ENCODE measurements at places on chromosomes 6 and 20.

DNA sequence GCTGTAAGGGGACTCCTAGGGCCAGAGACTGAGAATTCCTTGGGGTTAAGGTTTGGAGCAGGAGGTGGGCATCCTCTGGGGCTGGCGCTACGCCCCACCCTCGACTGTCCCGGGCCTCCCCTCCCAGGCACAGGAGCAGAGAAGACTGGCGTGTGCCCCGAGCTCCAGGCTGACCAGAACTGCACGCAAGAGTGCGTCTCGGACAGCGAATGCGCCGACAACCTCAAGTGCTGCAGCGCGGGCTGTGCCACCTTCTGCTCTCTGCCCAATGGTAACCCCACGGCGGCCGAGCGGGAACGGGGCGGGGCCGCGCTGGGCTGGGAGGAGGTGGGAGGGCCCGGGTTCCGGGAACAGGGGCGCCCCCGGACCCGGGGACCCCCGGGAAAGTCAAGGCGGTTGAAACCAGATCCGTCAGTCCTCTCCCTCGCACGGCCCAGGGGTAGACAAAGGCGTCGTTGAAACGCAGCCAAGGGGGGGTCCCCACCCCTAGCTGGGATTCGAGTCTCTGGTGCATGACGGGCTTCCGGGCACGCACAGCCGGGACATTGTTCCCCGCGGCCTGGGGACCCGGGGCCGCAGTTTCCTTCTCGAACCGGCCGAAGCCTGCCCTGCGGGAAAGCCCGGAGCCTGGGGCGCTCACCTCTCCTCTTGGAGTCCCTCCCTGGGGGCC is 844 bp downstream of the WFDC2 start:
- DNase-seq: no peak

- no peak for DNase-seq
Measured at GRCh38 chr6:139028215-139028657, 309 bp upstream of the ABRACL start.

DNA sequence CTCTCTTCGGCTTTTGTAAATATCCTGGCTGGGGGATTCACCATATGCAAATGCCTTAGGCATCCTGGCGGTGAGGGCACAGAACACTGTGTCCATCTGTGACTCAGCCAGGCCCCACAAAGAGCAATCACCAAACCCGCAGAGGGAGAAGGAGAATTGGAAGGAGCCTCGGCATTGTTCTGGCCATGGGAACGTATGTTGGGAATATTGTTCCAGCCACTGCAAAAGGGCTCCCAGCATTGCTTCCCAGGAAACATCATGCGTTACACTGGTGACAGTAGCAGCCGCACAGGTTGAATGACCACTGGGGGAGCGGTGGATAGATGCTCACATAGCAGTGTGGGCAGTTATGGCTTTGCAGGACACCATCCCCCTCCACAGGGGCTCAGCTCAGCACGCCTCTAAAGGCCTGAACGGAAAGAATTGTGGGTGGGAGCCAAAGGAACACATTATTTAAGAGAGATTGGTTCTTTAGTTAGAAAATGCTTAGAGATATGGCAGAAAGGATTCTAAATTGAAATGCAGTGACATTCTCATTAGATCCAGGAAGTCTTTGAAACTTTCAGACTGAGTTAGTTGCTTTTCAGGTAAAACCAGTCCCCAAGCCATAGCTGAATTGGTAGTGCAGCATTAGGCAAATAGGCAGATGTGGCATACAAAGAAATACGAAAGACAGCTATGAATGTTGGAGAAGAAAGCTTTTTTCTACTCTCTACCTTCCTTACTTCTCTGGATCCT is 104.3 kb downstream of the RNF144B start:
- no peak for DNase-seq

GRCh38 chr6:73250016-73250415 is 13.0 kb downstream of the KHDC1 start:
- DNase-seq: no peak

DNA sequence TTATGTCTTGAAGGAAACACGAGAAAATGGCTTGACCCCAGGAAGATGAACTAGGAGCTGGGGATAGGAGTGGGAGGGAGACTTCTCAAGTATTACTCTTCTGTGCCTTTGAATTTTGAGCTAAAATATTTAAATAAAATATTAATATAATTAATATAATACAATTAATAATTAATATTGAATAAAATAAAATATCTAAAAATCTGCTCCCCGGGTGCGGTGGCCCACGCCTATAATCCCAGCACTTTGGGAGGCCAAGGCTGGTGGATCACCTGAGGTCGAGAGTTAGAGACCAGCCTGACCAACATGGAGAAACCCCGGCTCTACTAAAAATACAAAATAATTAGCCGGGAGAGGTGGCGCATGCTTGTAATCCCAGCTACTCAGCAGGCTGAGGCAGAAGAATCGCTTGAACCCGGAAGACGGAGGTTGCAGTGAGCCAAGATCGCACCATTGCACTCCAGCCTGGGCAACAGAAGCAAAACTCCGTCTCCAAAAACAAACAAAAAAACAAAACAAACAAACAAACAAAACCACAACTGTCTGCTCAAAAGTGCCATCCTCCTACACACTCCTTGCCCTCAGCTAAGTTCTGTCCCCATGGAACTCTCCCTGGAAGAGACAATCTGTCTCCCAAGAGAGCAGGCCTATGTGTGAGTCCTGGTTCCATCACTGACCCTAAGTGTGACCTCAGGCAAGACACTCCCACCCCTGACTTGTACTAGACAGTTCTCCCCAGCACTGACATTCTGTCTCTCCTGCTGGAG is 13.7 kb upstream of the TRIB3 start:
- DNase-seq: no peak

- DNase-seq: no peak
Measured at GRCh38 chr6:119960456-119960855, 610.9 kb upstream of the MAN1A1 start.

DNA sequence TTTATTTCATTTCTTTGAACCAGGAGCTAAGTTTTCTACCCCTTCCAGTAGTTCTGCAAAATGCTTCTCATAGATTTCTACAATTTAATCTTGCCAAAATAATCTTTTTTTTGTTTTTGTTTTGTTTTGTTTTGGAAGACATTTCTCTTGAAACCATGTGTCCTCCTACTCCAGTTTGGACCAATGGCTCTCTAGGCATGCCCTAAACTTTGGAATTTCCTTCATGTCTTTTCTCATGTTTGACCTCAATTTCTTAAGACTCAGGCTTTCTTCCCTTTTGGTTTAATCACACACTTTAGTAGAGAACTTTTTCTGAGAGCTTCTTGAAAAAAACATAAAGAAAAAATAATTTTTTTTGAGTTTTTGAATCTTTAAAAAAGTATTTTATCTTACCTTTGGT is 173.8 kb downstream of the GJA1 start:
- no peak for DNase-seq

DNA sequence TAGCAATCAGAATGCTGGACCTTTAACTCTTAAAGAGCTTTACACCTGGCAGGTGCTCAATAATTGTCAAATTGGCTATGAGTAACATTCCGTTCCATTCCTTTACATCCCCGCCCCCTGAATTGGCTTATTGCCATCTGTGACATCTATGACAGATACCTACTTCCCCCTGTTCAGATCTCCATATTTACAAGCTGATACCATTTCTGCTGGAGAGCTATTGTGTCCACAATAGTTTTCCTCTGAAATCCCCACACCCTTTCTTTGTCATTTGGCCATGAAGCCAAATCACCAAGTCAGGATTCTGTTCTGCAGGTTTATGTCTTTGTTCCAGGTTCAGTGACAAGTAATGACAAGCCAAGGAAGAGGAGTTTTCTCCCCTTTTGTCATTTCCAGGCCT is 3.2 kb downstream of the CDH26 start:
- DNase-seq: no peak

DNA sequence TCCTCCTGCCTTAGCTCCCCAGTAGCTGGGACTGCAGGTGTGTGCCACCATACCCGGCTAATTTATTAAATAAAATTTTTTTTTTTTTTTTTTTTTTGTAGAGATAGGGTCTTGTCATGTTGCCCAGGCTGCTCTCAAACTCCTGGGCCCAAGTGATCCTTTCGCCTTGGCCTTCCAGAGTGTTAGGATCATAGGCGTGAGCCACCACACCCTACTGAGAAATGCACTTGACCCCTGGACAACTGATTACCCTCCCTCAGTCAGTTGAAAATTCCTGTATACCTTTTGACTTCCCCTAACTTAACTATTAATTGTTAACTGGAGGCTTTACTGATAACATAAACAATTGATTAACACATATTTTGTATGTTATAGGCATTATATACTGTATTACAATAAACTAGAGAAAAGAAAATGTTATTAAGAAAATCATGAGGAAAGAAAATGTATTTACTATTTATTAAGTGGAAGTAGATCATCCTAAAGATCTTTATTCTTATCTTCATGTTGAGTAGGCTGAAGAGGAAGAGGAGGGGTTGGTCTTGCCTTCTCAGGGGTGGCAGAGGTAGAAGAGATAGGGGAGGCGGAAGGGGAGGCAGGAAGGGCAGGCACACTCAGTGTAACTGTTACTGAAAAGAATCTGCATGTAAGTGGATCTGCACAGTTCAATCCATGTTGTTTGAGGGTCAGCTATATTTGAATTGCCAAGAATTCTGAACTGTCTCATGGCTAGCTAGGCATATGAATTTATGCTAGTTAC is 104.3 kb downstream of the FARS2 start:
- no peak for DNase-seq

DNA sequence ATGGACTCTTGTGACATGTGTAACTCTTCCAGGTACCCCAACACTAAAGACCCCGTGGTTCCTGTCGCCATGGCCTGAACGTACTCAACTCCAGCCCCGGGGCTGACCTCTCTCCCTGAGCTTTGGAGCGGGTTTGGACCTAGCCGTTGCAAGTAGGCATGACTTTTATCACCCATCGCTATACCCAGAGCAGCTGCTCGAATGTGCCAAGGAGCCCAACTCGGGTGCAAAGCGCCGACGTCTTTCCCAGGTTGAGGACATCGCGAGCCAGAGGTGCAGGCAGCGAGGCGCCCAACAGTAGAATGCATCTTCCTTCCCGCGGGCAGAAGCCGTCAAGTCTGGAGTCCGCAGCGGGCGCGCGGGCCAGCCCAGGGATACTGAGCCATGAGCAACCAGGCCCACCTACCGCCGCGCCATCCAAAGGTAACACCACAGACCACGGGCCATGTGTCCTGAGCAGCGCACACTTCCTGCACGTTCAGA is 5.7 kb upstream of the LAMP5 start:
- DNase-seq: no peak

GRCh38 chr6:123806561-123806960 is 2.9 kb downstream of the NKAIN2 start:
- no peak for DNase-seq

DNA sequence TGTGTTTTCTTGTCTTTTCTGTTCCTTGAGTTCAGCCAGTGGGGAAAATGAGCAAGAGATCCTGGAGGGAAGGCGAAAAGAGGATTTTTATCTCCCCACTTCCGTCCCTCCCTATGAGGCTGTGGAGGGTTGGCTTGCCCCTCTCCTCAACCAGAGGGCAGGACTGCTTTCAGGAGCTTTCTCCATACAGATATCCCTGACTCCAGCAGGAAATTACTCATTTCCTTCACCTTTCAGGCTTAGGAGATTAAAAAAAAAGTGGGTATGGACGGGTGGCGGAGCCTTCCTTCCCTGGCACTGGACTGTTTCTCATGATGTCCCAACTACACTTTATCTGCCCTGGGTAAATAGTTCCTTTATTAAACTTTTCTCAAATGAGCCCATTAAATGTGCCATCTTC is 241.2 kb downstream of the FRK start:
- DNase-seq: no peak

GRCh38 chr20:4051413-4052138 is 36.2 kb upstream of the RNF24 start:
- no peak for DNase-seq

GRCh38 chr6:166476061-166476591 is 93.4 kb upstream of the MPC1 start:
- no peak for DNase-seq

GRCh38 chr6:117947234-117947633 is 40.2 kb downstream of the SLC35F1 start:
- no peak for DNase-seq

DNA sequence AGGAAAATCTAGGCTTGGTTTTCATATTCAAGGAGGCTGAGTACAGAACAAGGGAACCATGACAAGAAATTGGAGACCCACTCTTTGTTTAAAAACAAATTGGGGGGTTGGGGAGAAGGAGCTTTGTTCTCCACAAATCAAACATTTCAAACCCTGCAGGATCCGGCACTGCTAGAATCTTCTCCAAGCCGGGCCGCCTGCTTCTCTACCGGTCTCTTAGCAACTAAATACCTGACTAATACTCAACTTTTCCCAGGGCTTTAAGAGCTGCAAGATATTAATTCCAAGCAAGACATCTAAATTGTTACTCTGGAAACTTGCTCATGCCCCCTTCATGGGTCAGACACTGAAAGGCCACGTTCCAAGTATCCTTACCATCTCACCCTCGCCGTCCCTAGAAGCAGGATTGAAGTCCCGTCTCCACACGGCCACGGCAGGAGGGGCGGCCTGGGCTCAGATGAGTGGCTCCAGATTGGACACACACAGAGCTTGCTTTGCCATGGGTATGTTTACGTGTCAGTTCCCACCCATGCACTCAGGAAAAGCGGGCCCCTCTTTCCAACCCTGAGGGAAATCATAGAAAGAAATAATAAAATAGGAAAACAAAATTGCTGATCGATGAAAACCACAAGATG is 126.4 kb upstream of the CDH4 start:
- no peak for DNase-seq

GRCh38 chr20:4465212-4465611 is 256.5 kb upstream of the PRND start:
- DNase-seq: no peak

- no peak for DNase-seq
Measured at GRCh38 chr6:146028252-146028795, 538 bp upstream of the GRM1 start.

GRCh38 chr6:111410371-111410770 is 72.6 kb downstream of the REV3L start:
- DNase-seq: no peak

DNA sequence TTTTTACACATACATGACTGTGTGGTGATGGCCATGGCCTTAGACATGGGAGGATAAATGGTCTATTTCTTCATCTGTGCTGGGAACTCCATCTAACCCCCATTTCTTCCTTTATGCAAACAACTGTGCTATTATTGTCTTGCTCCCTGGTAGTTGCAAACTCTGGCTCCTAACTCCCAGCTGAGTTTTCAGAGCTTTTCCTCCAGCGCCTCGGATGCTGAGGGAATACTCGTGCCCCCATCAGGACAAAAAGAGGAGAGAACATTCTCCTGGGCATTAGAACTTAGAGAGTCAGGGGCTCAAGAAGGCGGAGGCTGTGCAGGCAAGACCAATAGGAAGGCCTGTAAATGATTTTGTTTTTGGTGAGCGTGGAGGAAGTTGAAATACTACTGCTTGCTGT is 2.1 kb downstream of the DAAM2 start:
- no peak for DNase-seq

DNA sequence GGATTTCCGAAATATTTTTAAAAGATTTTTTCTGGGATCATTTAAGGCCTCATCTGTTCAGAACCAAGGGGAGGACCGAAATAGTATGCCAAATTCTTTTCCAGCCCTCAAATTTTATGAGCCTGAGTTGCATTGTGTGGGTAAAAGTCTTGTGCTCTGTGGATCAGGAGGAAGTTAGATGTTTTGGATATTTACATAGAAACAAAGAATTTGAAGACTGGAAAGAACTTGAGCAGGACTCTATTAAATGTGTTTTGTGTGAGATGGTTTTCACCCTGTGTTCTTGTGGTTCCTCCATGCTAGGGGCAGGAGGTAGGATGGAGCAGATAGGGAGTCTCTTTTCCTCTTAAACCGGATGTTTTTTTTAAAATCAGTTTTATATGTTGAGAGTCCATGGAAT is 329.1 kb downstream of the LAMA2 start:
- DNase-seq: no peak

GRCh38 chr6:88858455-88858854 is 105.0 kb downstream of the RNGTT start:
- DNase-seq: no peak

GRCh38 chr6:159494586-159494972 is 198.5 kb downstream of the SOD2 start:
- no peak for DNase-seq

All from omental fat pad (tissue), 4 donors.